Ovary (tissue), 10 donors: ENCODE measurements at places on chromosomes 1 and 21.

DNA sequence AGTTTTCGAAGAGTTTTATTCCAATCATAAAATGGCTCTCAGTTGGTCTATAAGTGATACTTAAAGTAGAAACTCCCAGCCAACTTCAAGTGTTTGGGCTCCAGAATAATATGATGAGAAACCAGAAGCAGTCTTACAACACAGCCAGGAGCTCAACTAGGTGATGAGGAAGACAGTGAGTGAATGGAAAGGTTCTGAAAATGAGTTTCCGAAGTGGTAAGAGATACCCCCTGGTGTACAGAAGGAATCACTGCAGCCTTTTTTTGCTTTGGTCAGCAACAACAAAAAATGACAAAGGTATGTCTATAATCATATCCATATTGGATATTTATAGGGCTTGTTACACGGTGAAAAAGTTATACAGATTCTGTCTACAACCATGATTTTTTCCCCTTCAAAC, 16.5 kb downstream of the KRTAP19-1 start:
- no peak for DNase-seq

- DNase-seq, result no peak
Measured at GRCh38 chr1:37704966-37705365, 12.7 kb downstream of the CDCA8 start.

DNA sequence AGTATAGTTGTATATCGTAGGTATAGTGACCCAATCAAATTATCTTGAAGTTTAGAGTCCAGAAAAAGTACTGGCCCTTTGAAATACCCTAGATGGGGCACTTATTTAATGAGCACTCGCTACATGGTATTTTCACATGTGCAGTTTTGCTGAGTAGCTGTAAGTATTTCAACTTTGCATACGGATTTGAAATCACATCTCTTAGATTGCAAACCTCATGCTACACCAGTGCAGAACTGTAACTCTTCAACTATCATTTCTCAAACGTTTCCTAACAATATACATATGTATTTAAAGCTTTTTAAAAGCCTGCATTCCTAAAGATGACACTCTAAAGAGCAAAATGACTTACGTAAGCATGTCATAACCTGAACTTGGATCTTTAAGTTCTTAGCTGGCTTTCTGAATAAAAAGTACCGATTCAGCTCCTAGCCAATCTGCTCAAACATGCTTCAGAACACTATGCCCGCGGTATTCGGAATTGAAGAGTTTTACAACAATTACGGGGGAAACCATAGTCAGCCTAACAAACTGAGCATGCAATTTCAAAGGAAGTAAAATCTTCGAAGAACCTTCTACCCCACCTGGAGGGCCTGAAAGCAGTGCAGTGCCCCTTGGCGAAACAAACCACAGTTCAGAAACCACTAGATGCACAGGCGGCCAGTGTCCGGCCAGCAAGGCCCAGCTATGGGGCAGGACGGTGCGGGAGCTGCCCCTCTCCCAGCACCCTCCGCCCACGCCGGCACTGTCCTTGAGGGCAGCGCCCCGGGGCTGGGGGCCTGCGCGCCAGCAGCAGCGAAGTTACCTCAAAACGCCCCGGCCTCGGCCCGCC, 863 bp downstream of the FH start:
- no peak for DNase-seq

- DNase-seq, result no peak
Measured at GRCh38 chr1:42943166-42943565, 15.5 kb downstream of the SLC2A1 start.

- no peak for DNase-seq
Measured at GRCh38 chr21:22438428-22439086, 1440.3 kb downstream of the NCAM2 start.

DNA sequence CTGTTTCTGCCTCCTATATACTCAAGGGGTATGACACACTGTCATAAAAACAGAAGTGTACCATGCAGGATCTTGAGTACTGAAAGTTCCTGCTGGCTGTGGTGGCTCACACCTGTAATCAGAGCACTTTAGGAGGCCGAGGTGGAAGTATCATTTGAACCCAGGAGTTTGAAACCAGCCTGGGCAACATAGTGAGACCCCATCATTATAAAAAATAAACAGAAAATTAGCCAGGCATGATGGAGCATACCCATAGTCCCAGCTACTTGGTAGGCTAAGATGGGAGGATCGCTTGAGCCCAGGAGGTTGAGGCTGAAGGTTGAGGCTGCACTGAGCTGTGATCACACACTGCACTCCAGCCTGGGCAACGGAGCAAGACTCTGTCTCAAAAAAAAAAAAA, 20.1 kb downstream of the ERI3 start:
- DNase-seq, result no peak

DNA sequence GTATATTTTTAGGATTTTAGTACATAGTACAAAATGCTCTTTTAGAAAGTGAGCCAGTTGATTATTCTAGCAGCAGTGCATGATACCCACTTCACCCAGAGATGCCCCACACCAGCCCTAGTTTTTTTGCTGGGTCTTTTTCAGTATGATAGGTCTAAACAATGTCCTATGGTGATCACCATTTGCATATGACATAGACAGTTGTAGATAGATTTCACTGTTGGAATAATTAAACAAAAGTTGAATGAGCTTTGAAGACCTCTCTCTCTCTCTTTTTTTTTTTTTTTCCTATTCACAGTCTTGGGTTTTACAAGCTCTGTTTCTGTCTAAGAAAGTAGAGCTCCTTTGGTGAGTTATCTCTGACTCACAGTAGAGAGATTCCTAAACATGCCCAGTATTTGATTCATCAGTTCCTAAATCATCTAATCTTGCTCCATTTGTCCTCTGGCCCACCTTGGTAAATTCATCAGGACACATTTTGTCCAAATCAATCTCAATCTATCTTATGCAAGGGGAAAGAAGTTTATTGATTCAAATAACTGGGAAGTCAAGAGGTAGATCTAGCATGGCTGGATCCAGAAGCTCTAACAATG, 44.7 kb upstream of the VAV3 start:
- DNase-seq, result no peak

GRCh38 chr21:36807422-36807928, 108.6 kb downstream of the SIM2 start:
- DNase-seq, result no peak

- DNase-seq, result no peak
Measured at GRCh38 chr1:88557014-88557413, 127.1 kb upstream of the PKN2 start.

GRCh38 chr1:27527223-27527889, 37.4 kb upstream of the WASF2 start:
- peak; percentile 88 for DNase-seq

DNA sequence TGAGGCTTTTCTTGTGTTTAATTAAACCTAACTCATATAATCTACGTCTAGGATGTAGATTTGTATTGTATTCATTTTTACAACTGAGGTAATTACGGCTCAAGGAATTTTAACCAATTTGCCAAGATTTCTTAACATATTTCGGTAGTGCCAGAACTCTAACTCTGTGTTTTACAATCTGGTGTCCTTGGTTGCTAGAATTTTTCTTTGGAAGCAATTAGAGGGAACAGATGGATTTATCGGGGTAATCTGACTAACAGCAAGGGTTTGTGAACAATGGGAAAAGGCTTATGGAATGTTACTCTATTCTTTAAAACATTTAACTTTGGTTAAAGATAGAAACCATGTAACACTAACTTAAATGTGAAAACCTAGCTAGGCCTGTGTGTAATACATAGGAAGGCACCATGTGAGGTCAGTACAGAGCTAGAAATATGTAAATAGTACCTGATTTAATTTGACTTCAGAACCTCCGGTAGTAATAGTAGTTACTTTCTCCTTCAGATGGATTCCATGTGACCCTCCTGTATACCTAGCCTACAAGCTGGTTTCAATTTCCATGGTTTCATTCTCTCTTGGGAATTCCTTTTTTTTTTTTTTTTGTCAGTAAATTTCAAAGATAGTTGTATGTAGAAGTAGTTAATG, 1.2 kb downstream of the MTF2 start:
- no peak for DNase-seq

DNA sequence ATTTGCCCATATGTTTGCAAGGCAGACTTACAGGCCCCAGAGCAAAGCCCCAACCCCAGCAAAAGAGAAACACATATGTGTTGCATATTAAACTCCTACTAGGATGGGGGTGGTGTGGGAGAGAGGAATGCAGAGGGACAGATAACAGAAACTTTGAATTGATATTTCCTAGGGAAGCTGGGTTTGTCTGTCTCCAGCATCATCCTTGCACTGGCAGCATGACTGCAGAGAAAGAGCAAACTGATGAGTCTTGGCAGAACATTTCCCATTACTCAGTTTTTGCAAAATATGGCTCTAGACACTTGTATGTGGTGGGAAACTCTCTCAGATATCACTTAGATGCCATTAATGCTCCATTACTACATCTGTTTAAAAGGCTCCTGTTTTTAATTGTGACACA, 43.8 kb upstream of the MARK1 start:
- no peak for DNase-seq

DNA sequence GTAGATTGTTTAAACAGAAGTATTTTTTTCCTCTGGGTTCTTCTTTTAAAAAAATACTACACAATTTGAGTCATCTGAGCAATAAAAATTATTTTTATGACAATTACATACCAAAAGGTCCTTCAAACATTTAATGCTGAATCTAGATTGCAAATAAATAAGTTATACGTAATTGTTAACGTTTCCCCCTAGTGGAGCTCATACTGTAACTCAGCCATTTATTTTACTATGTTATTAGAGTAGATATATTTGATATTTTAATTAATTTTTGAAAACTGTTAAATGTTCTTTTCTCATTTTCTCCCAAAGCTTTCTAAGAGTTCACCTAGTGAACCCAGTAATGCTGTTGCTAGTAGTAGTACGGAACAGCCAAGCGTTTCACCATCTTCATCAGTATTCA, 33.5 kb downstream of the ZMYM1 start:
- DNase-seq, result no peak

- DNase-seq, result no peak
Measured at GRCh38 chr1:57959531-57960241, 535.8 kb upstream of the DAB1 start.

GRCh38 chr1:50271968-50272578, 151.2 kb downstream of the DMRTA2 start:
- no peak for DNase-seq

- DNase-seq, result no peak
Measured at GRCh38 chr1:6378096-6378746, 15.3 kb downstream of the ACOT7 start.

DNA sequence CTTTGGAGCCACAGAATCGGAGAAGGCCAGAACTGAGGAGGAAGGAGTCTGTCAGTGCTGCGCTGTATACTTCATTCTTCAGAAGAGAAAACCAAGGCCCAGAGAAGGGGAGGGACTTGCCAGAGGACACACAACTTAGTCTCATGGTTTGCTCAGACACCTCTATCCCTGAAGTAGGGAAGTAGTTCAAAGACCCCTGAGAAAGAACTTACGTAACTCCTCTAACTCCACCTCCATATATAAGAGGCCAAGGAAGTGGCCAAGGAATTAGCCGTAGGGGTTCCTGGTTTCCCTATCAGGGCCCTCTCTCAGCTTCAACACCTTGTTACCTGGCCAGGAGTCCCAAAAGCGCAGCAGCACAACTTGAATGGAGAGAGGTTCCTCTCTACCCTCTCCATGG, 580 bp upstream of the NECTIN4 start:
- DNase-seq, result no peak

DNA sequence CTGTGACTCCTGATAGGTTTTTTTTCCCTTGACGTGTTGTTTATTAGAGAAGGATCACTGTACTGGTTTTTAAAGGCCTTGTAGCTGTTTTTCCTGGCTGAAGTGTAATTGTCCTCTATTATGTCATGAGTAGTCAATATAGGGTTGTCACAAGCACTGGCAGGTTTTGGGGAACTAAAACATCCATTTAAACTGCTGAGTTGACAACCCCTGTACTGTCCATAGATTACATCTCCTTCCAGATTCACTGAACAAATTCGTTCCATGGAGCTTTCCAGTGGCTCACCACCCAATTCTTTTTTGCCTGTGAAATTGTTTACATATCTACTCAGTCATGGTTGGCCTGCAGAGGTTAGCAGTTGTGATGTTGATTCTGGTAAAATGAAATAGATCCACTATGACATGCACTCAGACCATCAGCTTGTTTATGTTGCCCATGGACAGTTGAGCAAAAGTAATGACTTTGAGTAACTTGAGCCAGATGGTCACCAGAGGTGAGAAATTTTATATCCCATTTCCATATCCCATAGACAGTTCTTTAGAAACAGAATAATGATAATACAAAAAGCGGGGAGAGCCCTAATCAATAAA, 59.9 kb upstream of the QSOX1 start:
- no peak for DNase-seq

- no peak for DNase-seq
Measured at GRCh38 chr21:32132409-32132808, 146.4 kb downstream of the MIS18A start.

- DNase-seq, result peak; percentile 55
Measured at GRCh38 chr1:15684042-15684461, at the start of gene PLEKHM2. TSS of gene PLEKHM2 (plus strand) at chr1:15684320. CDS start at chr1:15684559, 239 bp downstream.

GRCh38 chr21:32554832-32555638, 30.3 kb downstream of the TCP10L start:
- DNase-seq, result no peak

- DNase-seq, result no peak
Measured at GRCh38 chr1:52102336-52103013, 39.4 kb upstream of the ZFYVE9 start.

DNA sequence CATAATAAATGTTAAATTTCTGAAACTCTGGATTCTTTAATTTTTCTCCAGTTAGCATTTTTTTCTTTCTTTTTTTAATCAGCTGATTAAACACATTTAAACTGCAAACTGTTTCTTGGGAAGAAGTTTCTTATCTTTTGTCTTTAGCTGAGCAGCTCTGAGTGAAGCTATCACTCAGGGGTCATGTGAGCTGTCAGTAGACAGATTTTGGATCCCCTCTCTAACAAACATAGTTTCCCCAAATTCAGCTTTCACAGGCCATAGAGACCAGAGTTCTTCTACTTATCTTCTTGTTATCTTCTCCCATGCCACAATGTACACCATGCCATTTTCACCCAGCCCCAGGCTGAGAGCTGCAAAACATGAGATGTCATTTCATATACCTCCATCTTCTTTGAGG, 148.9 kb downstream of the CDC42BPA start:
- no peak for DNase-seq

DNA sequence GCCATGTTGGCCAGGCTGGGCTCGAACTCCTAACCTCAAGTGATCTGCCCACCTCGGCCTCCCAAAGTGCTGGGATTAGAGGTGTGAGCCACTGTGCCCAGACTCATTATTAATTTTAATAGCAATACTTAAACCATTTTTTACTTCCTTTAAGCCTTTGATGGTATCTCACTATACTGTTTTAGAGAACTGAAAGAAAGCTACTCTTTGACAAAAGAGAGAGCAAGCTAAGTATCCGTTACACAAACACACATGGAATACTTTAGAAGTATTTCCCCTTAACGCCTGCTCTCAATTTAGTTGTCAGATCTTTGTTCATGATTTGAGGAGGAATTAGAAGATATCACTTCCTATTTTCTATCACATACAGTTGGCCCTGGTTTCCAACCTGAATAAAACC, 189.4 kb downstream of the COP1 start:
- no peak for DNase-seq
